Daoy (cell line): ENCODE measurements at places on chromosomes 16 and 17. TPM values are rescaled to one million over a fixed set of nuclear protein-coding genes. Genes with fewer than 3 reads are reported as not detected.

GRCh38 chr17:59513934-59514841, 51.2 kb upstream of the DHX40 start:
- DNase-seq = peak; percentile 48

DNA sequence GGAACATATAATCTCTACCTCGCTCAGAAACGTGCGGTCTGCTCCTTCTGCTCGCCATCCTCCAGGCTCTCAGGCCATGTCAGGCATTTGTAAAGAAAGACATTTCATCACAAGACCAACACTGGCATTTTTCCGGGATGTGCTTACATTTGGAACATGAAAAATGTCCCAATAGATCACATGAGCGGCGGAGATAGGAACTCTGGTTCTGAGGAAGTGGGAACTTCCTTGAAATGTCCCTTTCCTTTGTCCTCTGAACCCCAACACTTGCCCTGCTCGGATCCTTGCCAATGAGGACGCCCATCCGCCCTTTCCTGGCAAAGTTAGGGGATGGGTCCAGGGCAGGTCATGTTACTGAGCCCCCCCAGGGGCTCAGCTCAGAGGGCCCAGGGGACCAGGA, 130.5 kb downstream of the MAF start:
- no peak for DNase-seq

DNA sequence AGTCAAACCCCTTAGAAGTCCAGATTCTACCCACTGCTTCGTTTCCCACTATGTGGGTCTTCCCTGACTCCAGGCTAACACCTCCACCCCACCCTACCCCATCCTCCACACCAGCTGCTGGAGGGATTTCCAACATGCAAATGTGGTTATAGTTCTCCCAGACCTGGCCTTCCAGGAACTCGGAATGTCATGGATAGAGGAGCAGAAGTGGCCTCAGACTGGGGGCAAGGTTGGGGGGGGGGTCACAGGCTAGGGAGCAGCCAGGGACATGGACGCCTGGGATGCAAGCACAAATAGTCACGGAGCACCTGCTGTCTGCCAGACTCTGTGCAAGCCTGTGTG, 2.0 kb downstream of the CAMKK1 start:
- no peak for DNase-seq

DNA sequence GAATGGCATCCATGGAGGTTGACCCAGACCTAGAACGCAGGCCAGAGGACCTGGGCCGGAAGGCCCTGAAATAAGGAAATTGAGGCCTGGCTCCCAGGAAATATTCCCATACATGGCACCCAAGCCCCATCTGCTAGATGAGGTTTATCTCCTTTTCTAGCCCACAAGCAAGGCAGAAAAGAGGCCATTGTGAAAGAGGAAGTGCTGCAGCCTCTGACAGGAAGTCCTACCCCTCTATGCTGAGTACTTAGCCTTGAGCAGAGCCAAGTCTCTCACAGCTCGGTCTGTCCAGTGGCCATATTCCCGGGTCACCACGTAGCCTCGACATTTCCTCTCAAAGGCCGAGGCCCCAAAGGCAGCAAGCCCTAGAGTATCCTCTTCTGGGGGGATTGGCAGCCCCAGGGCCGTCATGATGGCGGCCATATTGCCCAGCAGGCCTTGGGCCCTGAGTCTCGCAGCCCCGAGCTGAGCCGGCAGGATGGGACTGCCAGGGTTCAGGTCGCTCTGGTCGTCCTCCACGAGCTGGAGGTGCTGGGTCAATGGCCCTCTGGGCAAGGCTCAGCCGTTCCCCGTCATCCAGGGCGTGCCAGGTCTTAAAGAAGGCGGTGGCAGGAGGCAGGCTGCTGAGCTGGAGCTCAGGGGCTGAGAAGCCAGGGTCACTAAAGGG, 7.8 kb downstream of the CTF1 start:
- no peak for DNase-seq

DNA sequence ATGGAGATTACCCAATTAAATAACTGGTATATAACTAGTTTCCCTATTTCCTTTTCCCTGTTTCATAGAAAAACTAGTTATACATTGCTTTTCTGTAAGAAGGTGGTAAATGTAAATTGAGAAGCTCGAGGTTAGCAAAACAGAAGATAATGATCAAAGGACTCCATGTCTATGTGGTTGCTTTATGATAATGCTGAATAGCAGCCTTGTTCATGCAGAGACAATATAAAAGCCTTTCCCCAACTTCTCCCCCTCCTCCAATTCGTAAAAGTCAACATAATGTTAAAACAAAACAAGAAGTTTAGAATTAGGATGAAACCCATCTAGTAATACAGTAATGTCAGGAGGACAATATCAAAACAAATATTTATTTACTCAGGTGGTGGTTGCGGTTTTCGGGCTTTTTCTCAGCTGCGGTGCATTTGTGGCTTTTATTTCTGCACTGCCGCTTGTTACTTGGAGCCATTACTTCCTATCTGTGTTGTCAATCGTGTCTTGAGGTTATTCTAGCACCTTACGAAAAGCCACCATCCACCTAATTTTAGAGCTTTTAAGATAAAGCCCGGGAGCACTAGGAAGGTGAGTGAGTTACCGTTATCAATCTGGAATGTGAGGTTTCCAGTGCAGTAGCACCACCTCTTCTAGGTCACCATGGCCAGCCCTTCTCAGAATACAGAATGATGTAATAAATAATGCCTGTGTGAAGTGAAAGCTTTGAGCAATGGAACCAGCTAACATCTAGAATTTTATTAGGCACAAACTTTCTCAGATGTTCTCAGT, 297.5 kb downstream of the CDH13 start:
- DNase-seq = no peak

DNA sequence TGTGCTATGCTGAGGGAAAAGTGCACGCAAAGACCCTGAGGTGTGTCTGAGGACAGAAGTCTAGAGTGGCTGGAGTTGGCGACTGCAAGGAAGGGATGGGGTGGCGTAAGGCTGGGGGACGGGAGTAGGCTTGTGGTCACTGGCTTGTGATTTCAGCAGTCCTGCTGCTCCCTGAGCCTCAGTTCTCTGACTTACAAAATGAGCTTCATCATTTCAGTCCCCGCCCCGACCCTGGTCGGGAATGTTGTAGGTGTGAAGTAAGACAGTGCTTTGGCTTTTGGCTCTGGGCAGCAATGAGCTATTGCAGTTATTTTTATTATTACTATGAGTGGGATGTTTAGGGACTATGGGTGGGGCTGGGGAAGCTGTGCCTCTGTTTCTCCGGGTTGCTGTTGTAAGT, 8.6 kb downstream of the ADGRG1 start:
- DNase-seq = no peak

GRCh38 chr16:51839727-51840462, 688.8 kb upstream of the SALL1 start:
- peak; percentile 1 for DNase-seq

The RAB37 gene
- total RNA-seq = not detected in 2 replicates
